ENCODE measurements at places on chromosomes 11 and 22.

GRCh38 chr22:46617207-46617985 is 2.8 kb upstream of the GRAMD4 start:
- no peak for DNase-seq

GRCh38 chr22:27331526-27332281 is 469.9 kb downstream of the MN1 start:
- no peak for DNase-seq

- no peak for DNase-seq
Measured at GRCh38 chr22:24207264-24208011, 26.2 kb downstream of the SUSD2 start.

DNA sequence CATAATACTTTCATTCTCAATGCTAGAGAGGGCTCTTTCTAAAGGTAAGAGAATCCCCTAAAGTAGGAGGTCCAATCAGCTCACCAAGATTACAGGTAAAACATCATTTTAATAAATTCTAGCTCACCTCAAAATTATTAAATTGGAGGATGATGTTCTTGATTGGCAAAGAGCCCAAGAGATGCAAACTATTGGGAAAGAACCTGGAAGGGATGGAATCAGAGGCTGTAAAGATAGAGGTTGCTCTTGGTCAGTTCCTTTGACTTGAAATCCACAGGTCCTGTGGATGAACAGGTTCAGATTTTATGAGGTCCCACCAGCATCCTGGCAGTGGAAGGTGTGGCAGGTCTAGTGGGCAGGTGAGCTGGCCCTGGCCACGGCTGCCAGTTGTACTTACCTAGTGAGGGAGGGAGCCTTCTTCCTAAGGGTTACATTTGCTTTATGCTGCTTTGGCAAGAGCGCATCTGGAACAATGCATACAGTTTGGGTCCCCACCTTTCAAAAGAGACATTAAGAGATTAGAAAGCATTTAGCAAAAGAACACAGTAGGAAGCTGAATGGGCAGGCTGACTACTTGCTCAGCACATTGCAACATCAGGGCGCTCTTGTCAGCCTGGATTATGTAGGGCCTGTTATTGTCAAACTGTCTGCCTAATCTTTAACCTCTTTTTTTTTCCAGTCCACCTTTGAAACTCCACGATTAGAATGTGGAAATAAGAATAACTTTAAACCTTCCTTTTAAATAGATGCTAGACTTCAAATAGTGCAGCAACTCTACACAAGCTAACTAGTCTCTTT is 97.0 kb downstream of the RDX start:
- no peak for DNase-seq

GRCh38 chr22:45892681-45893461 is 84.1 kb downstream of the WNT7B start:
- DNase-seq: no peak

- no peak for DNase-seq
Measured at GRCh38 chr11:17992916-17993315, 19.9 kb downstream of the SERGEF start.

GRCh38 chr22:19172213-19173046 is 6.1 kb downstream of the SLC25A1 start:
- DNase-seq: no peak

DNA sequence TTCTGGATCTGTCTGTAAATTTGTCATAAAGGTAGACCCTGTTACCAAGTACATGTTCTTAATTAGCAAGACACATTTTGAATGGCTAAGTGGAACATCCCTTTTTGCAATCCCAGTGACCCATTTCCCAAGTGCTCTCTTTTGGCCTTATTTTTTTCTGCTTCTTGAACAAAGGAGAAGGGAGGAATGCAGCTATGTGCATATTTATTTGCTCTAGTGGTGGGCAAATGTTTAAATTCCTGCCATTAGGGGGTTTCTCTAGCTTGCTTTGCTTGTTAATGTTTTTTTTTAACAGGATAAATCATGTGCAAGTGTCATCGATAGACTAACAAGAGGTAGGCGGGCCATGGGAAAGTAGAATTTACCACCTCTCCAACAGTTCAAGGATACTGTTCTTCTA is 135.7 kb downstream of the COMMD9 start:
- DNase-seq: no peak

- DNase-seq: no peak
Measured at GRCh38 chr11:74179234-74180052, 8.4 kb downstream of the PPME1 start.

GRCh38 chr11:116787786-116788486 is at the start of gene ZPR1:
TSS of gene ZPR1 (minus strand) at chr11:116788023. CDS start at chr11:116787990, 33 bp downstream.
- DNase-seq: peak; percentile 73

DNA sequence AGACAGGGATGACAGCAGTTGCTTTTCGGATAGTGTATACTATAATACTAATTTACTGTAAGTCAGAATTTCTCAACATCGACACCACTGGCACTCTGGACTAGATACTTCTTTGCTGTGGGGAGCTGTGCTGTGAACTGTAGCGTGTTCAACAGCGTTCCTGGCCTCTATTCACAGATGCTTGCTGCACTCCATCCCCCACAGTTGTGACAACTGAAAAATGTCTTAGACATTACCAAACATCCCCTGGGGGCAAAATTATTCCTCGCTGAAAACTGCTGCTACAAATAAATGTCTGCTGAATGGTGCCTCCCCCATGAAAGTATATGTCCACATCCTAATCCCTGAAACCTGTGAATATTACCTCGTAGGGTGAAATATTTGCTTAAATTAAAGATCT is 7.5 kb upstream of the SLC15A3 start:
- DNase-seq: no peak

GRCh38 chr11:129644326-129644725 is 171.3 kb upstream of the TMEM45B start:
- DNase-seq: no peak

- DNase-seq: no peak
Measured at GRCh38 chr22:48485149-48486133, 1342.2 kb downstream of the BRD1 start.

DNA sequence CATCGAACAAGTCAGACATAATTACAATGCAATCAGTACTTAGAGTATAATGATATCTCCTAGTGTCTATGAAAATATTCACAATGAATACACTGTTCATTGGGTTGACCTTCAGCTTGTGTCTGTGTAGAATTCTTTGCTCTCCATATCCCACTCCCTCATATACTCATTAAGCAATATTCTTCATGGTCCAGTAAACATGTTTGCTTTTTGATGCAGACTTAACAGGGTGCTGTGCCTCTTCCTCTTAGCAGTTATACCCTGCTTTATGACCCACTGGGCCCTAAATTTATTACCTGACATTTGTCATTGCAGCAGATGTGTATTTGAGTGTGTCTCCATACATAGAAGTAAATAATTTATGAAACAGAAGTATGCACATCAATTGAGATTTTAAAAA is 352.5 kb upstream of the CCDC179 start:
- DNase-seq: no peak

GRCh38 chr11:112374486-112375140 is 114.0 kb upstream of the PLET1 start:
- no peak for DNase-seq

GRCh38 chr11:114442536-114442935 is 3.3 kb downstream of the REXO2 start:
- DNase-seq: no peak

DNA sequence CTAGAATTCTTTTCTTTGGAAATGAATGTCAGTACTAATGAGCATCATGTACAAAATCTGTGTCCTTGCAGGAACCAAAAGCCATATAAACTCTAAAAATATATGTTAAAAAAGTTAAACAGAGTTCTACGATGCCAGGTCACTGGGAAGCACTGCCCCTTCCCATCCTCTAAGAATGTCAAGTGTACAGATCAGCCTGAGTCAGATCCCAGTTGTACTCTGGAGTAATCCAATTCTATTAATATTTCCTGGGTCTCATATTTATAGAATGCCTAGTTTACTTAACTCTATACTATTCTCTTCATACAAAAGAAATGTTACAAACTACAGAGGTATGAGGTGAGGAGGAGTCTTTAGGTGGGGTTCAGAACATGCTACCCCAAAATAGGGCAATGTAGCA is 460.1 kb downstream of the DLG2 start:
- DNase-seq: no peak

- DNase-seq: no peak
Measured at GRCh38 chr11:127815331-127815730, 772.0 kb downstream of the ETS1 start.

DNA sequence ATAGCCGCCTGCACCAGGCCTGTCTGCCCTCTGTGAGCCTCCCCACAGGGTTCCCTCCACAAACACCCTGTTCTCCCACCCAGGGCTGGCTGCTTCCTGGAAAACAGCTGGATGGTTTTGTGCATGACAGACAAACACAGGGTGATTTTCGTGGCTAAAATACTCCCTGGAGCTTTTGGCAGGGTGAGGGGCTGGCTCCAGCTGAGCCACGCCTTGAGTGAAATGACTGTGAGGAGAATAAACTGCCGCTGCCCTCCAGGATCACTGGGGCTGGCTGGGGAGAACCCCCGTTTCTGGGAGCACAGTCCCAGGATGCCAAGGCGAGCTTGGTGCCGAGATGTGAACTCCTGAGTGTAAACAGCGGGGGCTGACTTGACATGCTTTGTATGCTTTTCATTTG is 20.3 kb upstream of the PPP6R3 start:
- no peak for DNase-seq

DNA sequence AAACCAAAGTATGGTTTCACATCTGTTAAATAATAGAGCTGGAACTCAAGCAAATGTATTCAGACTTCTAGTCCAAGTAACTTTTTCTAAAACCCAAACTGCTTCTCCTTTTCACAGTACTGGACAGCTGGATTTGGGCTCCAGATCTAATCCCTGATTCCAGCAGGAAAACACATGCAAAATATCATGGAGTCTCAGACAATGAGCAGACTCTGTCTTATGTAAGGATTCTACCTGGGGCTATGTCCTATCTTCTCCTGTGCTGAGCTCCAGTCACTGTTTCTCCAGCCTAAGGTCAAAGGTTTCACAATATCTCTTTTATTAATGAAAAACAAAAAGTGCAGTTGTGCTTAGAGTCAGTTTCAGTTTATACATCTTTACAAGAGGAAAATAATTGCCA is 83.2 kb upstream of the EED start:
- no peak for DNase-seq

GRCh38 chr22:26552466-26552865 is 37.5 kb downstream of the TPST2 start:
- no peak for DNase-seq

DNA sequence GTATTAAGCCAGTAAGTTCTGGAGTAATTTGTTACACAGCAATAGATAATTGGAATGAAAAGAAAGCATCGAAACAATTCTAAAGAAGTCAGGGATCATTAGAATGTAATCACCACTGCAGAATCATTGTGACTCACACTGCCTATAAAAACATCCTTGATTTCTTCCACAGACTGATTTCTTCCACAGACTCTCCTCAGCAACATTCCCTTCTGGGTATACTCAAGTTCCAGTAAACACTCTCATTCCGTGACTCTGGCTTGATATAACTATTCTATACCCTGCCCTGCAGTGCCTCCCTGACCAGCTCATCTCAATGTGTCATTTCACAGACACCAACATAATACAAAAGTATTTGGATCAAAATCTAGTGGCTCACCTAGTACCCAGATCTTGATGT is 120.5 kb downstream of the BBOX1 start:
- DNase-seq: no peak

GRCh38 chr22:38756711-38757463 is 1.1 kb upstream of the SUN2 start:
- DNase-seq: no peak

DNA sequence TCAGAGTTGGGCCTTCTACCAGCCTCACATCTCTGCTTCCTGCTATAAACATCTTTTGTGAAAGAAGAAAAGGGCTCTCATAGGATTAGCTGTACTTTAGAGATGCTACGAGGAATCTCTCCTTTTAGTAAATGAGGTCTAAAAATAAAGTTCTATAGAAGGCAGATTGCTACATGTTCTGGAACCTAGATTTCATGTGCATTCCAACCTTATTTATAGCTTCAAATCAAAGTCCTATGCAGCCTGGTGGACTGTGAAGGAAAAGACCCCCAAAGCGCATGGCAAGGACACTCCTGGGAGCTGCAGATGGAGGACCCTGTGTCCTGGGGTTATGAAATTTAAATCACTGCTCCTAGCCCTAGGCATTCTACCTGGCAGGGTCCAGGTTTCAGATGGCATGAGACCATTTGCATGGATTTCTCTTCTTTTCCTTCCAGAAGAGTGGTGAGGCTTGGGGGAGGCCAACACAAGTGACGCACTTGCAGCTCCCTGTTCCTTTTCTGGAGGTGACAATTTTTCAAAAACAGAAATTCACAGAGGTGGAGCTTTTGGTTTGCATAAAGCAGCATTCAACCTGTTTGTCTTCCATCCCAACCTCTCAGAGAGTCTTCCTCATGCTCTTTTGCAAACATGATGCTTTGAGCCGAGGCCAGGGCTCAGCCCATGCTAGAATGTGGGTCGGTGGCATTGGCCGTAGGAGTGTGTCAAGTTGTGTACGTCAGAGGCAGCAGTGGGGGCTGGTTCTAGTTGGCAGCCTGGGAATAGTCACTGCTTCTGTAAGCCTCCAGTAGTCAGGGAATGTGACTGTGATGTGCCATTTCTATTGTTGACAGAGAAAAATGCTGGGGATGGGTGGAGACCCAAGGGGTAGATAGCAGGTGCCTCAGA is 6.3 kb downstream of the CRY2 start:
- no peak for DNase-seq

- no peak for DNase-seq
Measured at GRCh38 chr11:70460111-70460510, 61.8 kb downstream of the CTTN start.

- no peak for DNase-seq
Measured at GRCh38 chr11:1762537-1763302, 1.0 kb downstream of the CTSD start.

GRCh38 chr11:69159150-69159852 is 3.6 kb downstream of the SMIM38 start:
- DNase-seq: no peak

GRCh38 chr22:37741312-37741795 is 44.5 kb downstream of the TRIOBP start:
- DNase-seq: no peak

DNA sequence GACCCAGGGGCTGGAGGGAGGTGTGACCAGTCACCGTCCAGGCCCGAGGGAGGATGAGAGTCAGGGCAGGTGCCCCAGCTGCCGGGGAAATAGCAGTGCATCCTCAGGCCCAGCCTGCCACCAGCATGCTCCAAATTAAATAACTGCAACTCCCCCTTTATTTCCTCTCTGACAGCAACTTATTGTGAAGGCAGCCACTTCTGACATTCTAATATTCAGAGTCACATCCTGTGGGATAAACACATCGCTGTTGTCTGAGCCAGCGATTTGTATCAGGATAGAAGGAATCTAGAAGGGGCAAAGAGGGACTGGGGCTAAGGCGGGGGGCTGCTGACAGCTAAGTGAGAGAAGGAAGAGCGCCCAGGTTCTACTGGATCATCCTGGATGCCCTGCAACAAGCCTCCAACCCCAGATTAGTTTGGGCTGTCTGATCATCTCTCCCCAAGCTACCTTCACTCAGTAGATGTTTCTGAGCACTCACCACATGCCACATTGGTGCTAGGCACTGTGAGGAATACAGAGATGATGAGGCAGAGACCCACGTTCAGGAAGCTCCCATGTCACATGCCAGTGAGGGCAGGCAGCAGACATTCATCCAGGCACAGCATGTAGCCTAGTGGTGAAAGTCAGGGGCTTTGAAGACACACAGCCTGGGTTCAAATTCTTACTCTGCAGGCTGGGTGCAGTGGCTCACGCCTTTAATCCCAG is 214.1 kb downstream of the BUD13 start:
- no peak for DNase-seq

- no peak for DNase-seq
Measured at GRCh38 chr11:34349882-34350281, 7.9 kb downstream of the ABTB2 start.
